ENCODE measurements at places on chromosomes 7 and 10.
A peak's percentile ranks its signal among the peaks of the same experiment; 100 is the strongest.

DNA sequence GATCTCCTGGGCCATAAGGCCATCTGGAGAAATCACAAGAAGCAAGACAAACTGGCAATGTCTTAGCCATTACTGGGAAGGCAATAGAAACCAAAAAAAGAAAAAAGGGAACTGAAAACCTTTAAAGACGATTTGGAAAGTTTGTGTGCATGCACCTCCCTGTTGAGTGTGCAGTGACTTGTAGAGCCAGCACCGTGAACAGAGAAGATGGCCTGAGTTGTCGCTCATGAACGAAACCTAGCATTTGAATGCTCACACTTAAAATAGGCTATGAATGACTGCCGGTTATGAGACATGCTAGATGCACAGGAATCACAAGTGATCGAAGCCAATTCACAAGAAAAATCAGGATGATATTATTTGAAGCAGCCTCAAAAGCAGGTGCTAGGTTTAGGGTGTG is 151.3 kb upstream of the ADO start:
- DNase-seq, result no peak

GRCh38 chr10:103849880-103850571 is 5.3 kb downstream of the SH3PXD2A start:
- peak; percentile 85 for DNase-seq

GRCh38 chr7:94366832-94367231 is 27.9 kb upstream of the COL1A2 start:
- DNase-seq, result no peak

GRCh38 chr7:53431901-53432300 is 396.5 kb downstream of the POM121L12 start:
- DNase-seq, result no peak

- DNase-seq, result no peak
Measured at GRCh38 chr10:71127773-71128172, 84.6 kb upstream of the UNC5B start.

DNA sequence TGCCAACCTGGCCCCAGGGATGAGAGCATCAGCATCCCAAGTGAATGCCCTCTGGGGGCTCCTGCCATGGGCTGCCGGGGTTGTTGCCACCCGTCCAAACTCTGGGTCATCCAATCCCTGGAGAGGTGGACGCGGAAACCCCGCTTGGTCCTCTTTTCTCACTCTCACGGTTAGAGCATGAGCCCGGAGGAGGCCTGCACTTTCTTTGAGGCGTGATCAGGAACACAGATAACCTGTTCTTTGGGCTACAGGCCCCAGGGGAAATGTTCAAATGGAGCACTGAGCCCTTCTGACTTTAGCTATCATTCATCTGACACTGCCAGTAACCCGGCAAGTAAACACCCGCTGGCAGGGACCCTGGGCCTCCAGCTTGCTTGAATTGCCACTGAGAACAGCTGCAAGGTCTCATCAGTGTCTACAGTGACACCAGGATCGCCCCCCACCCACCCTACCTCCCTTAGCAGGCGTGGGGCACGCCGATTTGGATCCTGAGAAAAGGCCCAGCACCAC is 29.4 kb upstream of the SLF2 start:
- no peak for DNase-seq

Measured in GM04504 (cell line).